Activated T-cell treated with anti-CD3 and anti-CD28 coated beads, Interleukin-2, amount 50 U/mL, for 1 hour (primary cell): ENCODE measurements at places on chromosomes 7 and 10.

DNA sequence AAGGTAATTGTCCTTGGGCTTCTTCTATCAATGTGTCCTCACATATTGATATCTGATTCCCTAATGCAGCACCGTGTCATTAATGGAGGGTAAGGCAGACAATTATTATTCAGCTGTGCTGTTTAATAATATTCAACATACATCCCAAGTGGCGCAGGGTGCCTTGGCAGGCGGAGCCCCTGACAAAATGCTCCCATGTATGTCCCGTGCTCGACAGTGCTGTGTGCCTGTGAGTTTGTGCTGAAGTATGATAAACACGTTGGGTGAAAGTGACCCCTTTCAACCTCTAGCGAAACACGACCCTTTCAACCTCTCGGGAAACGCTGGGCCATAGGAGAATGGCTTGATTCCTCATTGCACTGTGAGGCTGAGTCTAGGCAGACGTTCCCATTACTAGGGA lies 31.3 kb downstream of the PFKP start:
- DNase-seq = no peak

- no peak for DNase-seq
Observed at GRCh38 chr10:69742928-69743602, 58.6 kb upstream of the COL13A1 start.

GRCh38 chr7:90568213-90568612 lies 27.9 kb upstream of the CDK14 start:
- DNase-seq = no peak

GRCh38 chr7:25863729-25864110 lies 288.3 kb upstream of the NFE2L3 start:
- DNase-seq = no peak

DNA sequence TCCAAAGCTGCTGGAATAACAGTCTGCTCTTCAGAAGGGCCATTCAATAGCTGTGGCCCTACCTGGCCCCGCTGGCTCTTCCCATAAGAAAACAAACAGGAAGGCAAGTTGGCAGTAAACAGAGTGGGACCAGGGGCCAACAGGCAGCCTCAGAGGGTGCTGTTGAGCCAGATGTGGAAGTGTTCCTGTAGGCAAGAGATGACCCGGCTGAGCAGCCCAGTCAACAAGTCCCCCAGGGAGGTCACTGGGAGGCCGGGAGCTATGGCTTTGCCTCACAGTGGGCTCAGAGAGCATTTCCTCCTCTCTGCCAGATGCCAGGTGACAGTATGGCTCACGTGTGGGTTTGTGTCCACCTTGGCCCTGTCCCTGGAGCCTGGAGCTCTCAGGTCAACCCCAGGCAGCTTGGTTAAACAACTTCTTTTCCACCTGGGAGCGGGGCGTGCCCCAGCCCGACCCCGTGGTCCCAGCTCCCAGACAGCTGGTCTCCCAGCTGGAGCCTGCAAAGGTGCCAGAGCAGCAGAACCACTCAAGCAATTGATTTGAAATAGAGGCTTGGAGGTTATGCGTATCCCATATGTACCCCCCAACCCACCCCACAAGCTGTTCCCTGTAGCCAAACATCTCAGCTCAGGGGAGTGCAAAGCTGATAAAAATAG lies 33.8 kb upstream of the LOXL4 start:
- no peak for DNase-seq

GRCh38 chr10:51308116-51308515 lies 233.8 kb downstream of the PRKG1 start:
- no peak for DNase-seq

- DNase-seq = no peak
Observed at GRCh38 chr7:131370523-131370968, 42.9 kb downstream of the MKLN1 start.

DNA sequence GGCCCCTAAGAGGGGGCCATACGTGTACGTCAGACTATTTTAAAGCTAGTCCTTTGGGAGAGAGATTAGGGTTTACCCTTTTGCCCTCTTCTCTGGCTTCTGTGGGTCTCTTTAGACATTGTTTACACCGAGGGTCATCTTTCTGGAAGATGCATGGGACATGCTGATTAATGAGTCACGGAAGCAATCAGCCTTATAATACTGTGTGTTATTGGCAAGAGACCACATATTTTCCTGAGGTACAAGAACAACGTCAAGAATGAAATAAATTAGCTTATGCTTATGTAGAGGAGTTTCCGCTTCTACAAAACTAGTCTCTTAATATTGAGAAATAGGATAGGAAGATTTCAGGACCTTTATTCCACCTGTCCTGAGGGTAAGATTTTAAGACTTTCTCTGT lies 327.7 kb downstream of the BBS9 start:
- DNase-seq = no peak

GRCh38 chr10:124071141-124071540 lies 22.3 kb downstream of the CHST15 start:
- no peak for DNase-seq

DNA sequence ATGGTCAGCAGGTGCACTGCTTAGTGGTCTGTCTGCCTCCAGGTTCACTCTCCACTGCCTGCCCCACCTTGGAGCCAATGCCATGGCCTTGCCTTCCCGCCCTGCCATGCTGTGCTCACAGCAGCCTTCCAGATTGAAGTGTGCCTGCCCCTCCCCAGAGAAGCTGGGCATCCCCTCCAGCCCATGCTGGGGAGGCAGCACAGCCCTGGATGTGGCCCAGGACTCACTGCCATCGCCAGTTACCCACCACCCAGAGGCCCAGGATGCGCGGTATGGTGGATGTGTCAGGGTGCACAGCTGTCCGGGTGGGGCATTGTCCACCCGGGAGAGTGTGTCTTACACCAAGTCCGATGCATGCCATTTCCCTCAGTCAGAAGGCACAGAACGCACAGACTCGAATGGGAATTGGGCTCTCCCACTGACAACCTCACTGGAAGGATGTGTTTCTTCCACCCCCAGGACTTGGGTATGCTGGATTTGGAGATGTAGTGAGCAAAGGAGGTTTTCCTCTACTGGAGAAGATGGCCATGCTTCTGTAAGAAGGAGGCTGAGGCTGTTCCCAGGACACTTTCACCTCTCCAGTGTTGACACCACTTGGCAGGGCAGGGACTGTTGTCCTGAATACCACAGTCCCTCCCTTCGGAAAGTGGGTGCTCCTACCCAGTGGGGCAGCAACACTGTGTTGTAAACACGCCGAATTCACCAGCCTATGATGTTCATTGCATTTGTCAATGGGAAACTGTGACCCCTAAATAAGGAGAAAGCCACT lies 122.0 kb downstream of the ADARB2 start:
- no peak for DNase-seq

- no peak for DNase-seq
Observed at GRCh38 chr7:101226721-101227120, 8.8 kb downstream of the ZNHIT1 start.

DNA sequence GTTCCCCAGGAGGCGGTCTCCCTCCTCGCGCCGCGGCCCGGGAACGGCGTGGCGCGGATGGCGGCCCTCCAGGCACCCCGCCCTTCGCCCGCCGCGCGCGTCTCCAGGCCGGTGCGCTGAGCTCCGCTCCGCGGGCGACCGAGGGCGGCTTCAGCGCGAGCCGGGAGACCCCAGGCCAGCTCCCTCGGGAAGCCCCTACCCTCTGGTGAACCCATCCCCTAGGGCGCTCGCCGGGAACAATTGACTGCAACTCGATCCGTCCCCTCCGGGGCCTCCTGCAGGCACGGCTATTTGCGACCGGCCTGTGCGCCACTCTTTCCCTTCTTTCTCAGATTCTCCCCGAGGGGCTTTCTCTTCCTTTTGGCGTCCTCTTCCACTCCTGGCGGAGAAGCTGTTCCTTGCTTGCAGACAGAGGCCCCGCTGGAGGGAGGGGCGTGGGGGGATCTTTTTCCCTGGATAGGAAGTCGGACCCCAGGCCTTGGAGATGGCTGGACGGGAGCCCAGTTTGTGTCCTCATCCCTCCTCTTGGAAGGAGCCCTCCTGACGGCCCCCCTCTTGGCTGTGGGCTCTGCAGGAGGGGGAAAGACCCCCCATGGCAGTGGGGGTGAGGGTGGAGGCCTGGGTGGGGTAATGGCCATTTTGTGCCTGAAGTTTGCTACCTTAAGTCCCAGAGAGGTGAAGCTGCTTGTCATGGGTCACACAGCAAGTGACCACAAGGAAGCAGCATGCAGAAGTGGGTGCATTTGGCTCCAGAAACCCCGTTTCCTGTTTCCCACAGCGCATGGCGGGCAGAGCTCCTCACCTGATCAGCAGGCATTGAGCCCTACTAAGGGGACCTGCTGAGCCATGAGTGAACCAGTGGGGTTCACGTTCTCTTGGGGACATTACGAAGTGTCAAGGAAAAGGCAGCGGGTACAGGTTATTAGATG lies 171.2 kb upstream of the TNRC18 start:
- DNase-seq = peak; percentile 26

- DNase-seq = no peak
Observed at GRCh38 chr7:121323515-121324302, 5.1 kb upstream of the WNT16 start.

DNA sequence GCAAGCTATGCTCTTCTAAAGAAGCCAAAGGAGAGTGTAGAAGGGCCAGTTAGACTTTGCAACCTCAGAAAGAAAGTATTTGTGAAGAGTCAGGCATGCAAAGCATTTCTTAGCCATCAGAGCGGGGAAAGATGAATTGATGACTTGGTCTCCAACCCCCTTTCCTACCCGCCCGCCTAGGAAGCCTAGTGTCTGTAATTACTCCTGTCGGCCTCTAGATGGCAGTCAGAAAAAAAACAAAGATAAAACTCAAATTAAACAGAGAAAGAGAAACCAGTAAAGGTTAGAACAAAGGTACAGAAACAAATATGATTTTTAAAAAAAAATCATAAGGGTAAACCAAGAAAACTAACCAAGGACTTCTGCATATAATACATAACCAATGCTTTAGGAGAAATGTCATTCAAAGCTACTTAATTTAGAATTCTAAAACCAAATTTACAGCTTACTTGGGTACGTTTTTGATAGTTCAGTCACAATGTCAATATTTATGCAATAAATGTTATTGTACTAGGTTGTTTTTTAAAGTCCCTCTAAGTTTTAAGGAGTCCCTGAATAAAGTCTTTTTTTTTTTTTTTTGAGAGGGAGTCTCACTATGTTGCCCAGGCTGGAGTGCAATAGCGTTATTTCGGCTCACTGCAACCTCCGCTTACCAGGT lies 97.6 kb downstream of the LYZL1 start:
- DNase-seq = no peak

DNA sequence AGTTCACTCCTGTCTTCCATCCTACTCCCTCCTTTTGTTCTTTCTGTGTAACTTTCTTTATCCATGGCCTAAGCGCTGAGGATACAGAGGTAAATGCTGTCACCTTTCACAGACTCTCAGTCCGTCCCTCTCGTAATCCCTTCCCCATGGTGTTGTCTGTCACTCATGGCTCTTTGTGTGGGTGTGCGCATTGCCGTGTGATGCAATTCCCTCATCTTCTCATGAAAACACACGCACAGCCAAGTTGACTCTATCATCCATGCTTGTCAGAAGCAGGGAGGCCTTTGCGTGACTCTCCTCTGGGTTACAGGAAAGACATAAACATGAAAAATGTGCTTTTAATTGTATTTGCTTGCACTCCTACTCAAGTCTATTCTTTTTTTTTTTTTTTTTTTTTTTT lies 125.6 kb upstream of the C7orf33 start:
- no peak for DNase-seq

GRCh38 chr10:13453896-13454295 lies 74.9 kb downstream of the BEND7 start:
- DNase-seq = peak; percentile 23

GRCh38 chr10:101224910-101225823 lies 4.1 kb downstream of the LBX1 start:
- DNase-seq = no peak

- no peak for DNase-seq
Observed at GRCh38 chr7:127993317-127993716, 37.9 kb downstream of the LRRC4 start.

GRCh38 chr7:84701524-84702306 lies 485.1 kb downstream of the SEMA3D start:
- no peak for DNase-seq

DNA sequence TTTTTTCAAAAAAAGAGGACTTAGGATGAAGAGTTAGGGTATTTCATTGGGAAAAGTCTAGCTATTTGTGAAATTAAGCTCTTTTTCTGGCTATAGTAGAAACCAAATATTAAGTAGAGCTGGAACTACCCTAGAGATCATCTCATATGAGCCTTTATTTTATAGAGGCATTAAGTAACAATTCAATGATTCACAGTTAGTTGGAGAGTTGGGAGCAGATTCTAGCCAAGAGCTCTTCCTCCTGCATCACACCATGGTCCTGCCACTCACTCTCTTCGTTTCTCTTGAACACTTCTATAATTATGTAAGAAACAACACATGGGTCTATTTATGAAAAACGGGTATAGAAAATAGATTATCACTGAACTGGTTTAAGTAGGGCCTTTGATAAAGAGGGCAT lies 76.1 kb upstream of the ANK3 start:
- no peak for DNase-seq

DNA sequence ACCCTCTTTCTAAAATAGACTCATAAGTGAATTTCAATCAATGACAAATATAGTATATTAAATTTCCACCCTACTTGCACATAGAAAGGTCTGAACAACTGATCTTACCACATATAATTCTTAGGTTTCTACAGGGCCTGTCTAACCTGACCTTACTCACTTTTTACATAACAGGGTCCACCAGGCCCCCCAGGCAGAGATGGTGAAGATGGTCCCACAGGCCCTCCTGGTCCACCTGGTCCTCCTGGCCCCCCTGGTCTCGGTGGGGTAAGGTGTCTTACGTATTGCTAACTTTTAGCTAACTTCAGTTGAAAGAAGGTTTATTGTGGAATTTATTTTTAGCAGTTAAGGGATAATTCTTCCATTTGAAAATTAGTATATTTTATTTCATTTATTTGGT lies 5.3 kb downstream of the COL1A2 start:
- DNase-seq = no peak

- peak; percentile 75 for DNase-seq
Observed at GRCh38 chr7:102390697-102391484, 5.3 kb upstream of the PRKRIP1 start.

GRCh38 chr10:58179238-58179637 lies 88.5 kb downstream of the IPMK start:
- DNase-seq = no peak

DNA sequence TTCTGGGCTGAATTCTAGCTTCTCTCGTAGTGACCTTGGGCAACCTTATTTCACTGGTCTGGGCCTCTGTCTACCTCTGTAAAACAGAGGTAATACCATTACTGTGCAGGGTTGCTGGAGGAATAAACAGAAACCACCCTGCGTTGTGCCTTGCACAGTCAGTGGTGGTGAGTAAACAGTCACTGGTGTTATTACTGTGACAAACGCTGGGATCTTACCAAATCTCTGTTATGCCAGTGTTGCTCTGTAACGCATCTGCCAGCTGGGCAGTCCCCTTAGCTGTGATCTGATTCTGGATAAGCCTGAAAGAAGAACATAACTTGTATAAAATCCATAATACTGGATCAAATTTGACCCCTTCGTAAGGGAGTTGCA lies 49.4 kb downstream of the NOD1 start:
- no peak for DNase-seq

- DNase-seq = no peak
Observed at GRCh38 chr7:133501771-133502170, 248.9 kb downstream of the EXOC4 start.

GRCh38 chr10:46006219-46006618 lies 24.2 kb downstream of the NCOA4 start:
- no peak for DNase-seq
